ENCODE measurements at places on chromosomes 12 and 14. TPM values are rescaled to one million over a fixed set of nuclear protein-coding genes. Genes with fewer than 3 reads are reported as not detected.
A peak's percentile ranks its signal among the peaks of the same experiment; 100 is the strongest.

RAB2B gene
- 28.5 TPM for total RNA-seq

GRCh38 chr14:106487600-106487999 lies 961.2 kb downstream of the TMEM121 start:
- no peak for DNase-seq

DNA sequence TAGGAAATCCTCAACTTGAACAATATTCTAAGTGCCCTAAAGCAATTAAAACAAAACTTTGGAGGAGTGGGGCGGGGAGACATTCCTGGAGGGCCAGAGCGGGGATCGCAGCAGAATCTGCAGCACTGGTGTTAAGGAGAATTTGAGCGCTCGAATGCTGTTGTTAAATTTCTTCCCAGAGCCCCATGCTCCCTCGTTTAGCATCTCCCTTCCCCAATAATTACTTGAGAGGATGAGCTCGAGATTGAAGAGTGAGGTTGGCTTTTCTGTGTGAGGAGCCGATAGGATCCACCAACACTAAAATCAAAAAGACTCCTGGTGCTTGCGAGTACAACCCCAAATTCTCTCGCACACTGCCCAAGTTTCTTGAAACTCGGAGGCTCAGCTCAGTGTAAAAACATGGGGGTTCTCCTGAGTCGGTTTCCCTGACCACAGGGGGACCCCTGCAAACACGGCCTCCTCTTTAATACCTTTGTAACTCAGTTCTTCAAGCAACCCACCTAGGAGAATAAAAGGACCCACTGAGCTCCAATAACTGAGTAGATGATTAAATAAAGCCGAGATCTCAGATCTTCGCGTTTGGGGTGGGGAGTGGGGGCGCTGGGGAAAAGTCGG lies 10.2 kb upstream of the FOXG1 start:
- DNase-seq, result no peak

HNF1A gene
- not detected for total RNA-seq

GLI1 gene
- total RNA-seq, result 0.67 TPM

- DNase-seq, result no peak
These were observed 98.6 kb downstream of the VRK1 start for GRCh38 chr14:96895658-96896271.

FITM1 gene
- total RNA-seq, result 136 TPM

PTPRO gene
- 0.07 TPM for total RNA-seq

FAIM2 gene
- 0.06 TPM for total RNA-seq

FAM90A1 gene
- 0.18 TPM for total RNA-seq

- no peak for DNase-seq
These were observed 720.8 kb upstream of the FLRT2 start for GRCh38 chr14:84809158-84809557.

DNA sequence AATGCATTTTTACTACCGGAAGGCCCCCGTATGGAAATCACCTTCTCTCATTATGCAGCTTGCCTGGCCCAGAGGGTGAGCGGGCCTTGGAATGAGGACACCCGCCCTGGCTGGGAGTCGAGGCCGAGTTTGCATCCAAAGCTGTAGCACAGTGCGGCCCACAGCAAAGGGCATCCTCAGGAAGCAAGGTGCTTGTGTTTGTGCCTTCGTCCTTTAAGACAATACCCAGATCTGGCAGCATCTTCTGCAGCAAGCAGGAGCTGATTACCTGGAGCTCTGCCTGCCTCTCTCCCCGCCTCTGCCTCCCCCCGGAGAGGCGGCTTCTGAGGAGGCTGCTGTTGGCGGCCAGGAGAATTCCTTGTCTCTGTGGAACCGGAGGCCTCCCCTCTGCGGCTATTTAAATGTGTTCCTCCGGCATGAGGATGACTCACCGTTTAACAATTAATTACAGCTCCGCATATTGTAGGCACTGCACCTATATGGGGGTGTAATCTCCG lies 145.3 kb downstream of the CACNA1C start:
- DNase-seq, result peak; percentile 80

ANO4 gene
- 0.33 TPM for total RNA-seq

- DNase-seq, result no peak
These were observed 64.3 kb downstream of the KDM2B start for GRCh38 chr12:121516437-121517011.

GRCh38 chr12:599756-600155 lies 63.5 kb downstream of the NINJ2 start:
- no peak for DNase-seq
